ENCODE measurements at places on chromosomes 7 and 10.

- DNase-seq = no peak
These were observed 20.2 kb upstream of the PFKFB3 start for GRCh38 chr10:6182454-6183098.

- no peak for DNase-seq
These were observed 44.3 kb downstream of the NOD1 start for GRCh38 chr7:30434140-30434799.

GRCh38 chr7:117212969-117213877 lies 109.6 kb downstream of the WNT2 start:
- peak; percentile 20 for DNase-seq

GRCh38 chr7:95509199-95509598 lies 23.5 kb downstream of the ASB4 start:
- DNase-seq = no peak

GRCh38 chr7:138980563-138981291 lies 462 bp downstream of the KIAA1549 start:
- DNase-seq = no peak

- DNase-seq = no peak
These were observed 35.8 kb upstream of the ELN start for GRCh38 chr7:73992101-73992562.

GRCh38 chr7:78134256-78134655 lies 335.7 kb downstream of the PHTF2 start:
- DNase-seq = no peak
